T-helper 22 cell (primary cell): ENCODE measurements at places on chromosomes 1 and 21.

- DNase-seq = no peak
Measured at GRCh38 chr1:121458291-121459048, 273.7 kb downstream of the SRGAP2C start.

DNA sequence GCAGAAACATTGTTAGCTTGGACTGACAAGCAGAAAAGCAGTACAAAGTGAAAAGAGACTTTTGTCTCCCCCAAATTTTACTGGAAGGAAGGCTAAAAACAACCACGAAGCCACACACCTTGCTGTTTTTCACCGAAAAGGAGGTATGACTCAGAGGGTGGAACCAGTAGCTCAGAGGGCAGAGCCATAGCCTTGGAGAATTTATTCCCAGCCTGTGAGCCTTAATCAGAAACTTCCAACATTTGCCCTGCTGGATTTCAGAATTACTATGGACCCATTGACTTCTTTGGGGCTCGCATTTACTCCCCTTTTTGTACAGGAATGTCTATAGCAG is 32.0 kb downstream of the RPS6KC1 start:
- no peak for DNase-seq

GRCh38 chr1:184383772-184384323 is 3.0 kb upstream of the C1orf21 start:
- DNase-seq = no peak

- no peak for DNase-seq
Measured at GRCh38 chr1:234091065-234091401, 186.6 kb downstream of the SLC35F3 start.

DNA sequence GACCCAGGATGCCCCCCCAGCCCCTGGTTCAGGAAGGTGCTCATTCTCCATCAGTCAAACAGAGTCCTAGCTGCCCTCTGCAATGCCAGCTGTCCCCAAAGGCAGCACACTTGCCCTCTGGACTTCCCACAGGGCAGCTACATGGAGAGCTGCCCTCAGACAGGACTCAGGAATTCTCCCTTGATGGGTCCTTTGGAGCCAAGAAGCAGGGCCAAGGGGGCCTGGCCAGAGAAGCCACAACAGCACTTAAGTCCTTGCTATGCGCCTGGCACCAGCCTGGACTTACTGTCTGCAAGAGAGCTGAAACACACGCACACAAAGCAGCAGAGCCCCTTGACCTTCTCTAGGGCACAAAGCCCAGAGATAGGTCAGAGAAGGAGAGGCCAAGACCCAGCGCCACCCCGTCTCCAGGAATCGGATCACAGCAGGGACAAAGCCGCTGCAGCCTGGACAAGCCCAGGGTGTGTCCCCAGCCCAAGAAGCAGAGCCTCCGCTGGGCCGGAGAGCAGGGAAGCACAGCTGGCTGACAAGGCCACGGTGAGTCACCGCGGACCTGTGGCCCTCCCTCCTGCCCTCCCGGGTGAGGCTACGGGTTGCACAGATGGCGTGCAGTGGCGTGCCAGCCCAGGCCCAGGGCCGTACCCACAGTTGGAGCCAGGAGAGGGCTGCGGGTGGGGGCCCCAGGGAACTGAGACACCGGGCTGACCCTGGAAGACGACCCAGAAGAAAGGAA is 1.7 kb downstream of the WNT9A start:
- DNase-seq = no peak

DNA sequence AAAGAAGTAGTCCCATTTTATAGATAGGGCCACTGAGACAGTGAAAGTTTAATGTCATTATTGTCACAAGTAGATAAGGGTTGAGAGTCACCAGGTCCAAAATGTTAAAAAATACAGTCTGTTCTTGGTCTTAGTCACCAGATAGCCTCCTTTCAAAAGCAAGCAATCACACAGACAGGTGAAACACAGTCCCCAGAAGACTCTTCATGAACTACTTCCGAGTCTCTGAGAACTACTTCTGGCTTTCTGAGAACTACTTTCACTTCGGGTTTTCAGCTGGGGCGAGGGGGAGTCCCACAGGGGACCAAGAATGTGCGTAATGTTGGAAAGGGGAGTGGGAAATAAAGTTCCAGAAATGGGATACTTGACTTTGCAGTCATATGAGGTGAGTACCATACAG is 143.2 kb downstream of the HHIPL2 start:
- DNase-seq = no peak

- DNase-seq = no peak
Measured at GRCh38 chr1:187045371-187045770, 216.6 kb downstream of the PLA2G4A start.

DNA sequence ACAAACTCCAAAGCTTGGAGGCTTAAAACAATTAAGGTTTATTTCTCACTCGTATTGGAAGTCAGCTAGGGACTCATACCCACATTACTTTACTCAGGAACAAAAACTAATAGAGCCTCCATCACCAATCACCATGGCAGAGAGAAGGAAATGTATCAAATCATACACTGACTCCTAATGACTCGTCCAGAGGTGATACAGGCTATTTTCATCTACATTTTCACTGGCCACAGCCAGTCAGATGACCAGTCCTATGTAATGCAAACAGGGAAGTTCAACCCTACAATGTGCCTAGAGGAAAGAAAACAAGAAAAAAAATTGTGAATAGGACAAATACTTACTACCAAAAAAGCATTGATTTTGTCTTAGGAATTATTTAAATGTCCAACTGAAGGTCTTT is 110.3 kb downstream of the SEC16B start:
- no peak for DNase-seq

- no peak for DNase-seq
Measured at GRCh38 chr1:199422206-199422605, 605.3 kb upstream of the NR5A2 start.
